ENCODE measurements at places on chromosomes 3 and 15. TPM values are rescaled to one million over a fixed set of nuclear protein-coding genes. Genes with fewer than 3 reads are reported as not detected.

DNA sequence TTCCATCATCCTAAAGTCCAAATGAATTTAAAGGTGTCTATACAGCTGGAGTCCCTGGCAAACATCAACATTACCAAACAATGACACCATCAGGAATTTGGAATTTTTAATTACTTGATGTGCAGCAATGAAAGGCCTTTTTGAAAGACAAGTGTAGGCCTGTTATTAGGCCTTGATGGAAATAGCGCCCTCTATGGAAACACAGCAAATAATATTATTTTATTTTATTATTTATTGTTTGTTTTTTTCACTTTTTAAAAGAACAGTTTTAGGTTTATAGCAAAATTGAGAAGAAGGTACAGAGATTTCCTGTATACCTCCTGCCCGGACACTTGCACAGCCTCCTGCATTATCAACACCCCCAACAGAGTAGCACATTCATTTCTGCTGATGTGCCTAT is 18.1 kb upstream of the OR5AC2 start:
- DNase-seq, result no peak

Gene IQCF5
- total RNA-seq, result not detected

Gene P3H2
- 19.3 TPM for total RNA-seq

- DNase-seq, result peak; percentile 70
Measured at GRCh38 chr3:150370122-150370602, 37.9 kb upstream of the TSC22D2 start.

Gene ATP13A5
- not detected for total RNA-seq

- no peak for DNase-seq
Measured at GRCh38 chr15:84934942-84935729, 46.5 kb upstream of the PDE8A start.

DNA sequence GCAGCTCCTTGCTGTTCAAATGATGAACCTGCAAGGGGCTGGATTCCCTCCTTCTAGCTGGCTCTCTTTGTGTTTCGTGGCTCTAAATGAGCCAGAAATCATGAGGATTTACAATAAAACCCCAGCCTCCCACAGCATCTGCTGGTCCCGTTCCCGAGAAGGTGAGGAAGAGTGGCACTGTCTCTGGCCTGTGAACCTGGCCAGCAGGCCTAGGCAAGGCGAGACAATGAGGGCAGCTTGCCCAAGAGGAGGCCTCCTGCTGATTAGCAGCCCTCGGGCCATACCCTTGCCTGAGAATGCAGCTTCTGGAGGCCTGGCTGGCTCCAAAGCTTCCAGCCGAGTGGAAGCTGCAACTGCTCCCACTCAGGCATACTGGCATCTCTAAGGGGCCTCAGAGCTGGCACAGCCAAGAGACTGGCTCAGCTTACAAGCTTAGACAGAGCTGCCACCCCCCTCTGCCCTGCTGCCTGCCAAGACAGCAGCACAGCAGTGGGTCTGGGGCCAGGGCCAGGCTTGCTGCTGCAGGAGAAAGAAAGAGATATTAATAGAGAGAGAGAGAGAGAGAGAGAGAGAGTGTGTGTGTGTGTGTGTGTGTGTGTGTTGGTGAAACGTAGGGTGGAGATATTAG is 76.5 kb downstream of the HMG20A start:
- no peak for DNase-seq

DNA sequence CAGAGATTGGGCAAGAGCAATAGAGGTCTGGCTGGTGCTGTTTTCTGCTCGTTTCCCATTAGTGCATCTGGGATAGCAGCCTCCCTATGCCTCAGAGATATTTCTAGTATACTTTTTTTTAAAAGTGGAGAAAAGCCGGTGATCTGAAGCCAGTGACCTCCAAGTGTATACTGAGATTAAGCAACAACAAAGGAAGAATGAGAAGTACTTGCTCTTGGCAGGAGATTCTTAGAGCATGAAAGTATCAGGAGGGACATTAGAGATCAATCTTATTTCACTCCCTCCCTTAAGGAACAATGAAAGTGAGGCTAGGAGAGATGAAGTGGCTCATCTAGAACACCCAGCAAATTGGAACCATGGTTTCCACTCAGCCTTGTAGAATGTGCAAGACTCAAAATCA is 423.3 kb downstream of the SOX2 start:
- DNase-seq, result no peak

DNA sequence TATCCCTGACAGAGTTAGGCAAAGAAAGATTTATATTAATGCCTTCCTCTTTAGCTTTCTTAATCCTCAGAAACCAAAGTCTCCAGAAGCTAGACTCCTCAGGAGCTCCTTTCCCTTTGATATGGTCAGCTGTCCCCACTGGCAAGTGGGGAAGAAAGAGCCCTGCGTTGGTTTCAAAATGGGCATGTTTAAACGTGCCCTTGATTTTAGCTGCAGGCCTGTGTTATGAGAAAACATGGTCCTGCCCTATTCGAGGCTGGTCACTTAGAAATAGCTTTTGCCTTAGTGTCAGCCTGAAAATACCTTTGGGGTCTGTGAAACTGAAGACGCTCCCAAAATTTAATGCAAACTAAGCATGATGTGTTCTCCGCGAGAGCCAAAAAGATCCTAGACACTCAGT is 135.5 kb upstream of the RARB start:
- DNase-seq, result no peak

Gene IMPG2
- total RNA-seq, result 0.81 TPM

DNA sequence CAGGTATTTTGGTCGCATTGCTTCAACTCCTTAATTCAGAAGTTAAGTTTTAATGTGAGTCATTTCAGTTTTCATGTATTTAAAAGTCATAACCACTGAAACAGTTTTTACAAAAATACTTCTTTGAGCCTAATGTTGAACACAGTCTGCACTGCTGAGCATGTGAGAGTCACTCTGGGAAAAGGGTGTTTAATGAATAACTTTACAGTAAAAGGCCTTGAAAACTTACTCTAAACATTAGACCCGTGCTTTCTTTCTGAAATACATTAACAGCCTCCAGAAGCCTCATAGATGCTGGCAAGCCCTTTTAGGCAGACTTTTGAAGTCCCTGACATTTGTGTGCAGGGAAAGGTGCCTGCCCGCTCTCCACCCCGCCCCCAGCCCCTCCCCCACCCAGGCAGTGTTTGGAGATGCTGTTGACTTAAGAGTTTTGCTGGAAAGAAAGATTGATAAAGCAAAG is 68.9 kb upstream of the NR2F2 start:
- DNase-seq, result no peak

Gene FBXO40
- not detected for total RNA-seq

DNA sequence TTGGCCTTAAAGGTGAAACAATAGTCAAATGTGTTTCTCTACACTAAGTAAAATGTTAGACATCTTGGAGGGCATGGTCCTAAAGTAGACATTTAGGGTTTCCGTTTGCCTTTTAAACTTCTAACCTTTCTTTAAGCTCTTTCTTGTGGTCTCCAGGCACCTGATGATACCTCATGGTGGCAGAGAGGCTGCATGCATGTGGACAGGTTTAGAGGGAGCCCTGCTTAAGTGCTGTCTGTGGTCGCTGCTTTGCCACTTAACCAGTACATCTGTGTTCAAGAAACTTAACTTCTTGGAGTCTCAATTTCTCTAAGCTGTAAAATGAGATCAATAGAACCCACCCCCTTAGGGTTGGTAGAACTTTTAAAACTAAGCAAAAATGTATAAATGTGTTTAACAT is 6.2 kb downstream of the MITF start:
- no peak for DNase-seq

Gene DUOXA1
- total RNA-seq, result not detected

DNA sequence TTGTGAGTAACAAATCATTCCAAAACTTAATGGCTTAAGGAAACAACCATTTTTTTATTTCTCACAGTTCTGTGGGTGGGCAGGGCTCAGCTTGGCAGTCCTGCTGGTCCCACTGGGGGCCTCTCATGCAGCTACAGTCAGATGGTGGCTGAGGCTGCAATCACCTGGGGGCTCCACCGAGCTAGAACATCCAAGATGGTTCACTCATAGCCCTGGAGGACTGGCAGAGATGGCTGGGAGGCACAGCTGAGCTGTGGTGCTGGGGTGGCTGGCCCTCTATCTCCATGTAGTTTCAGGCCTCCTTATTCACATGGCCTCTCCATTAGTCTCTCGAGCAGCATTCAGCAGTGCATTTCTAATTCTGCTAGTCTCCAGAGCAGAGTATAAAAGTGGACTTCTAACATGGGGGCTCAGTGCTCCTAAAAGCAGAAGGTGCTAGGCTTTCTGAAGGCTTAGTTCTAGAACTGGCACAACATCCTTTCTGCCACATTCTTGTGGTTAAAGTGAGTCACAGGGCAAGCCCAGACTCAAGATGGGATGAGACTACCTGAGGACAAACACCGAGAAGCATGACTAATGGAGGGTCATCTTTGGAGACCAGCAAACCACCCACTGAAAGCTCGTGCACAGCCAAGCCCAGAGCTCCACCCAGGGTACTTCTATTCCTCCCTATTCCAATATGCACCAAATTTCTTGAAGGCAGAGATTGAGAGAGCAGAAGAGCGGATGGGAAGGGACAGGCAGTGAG is 6.3 kb downstream of the CAV3 start:
- DNase-seq, result no peak

DNA sequence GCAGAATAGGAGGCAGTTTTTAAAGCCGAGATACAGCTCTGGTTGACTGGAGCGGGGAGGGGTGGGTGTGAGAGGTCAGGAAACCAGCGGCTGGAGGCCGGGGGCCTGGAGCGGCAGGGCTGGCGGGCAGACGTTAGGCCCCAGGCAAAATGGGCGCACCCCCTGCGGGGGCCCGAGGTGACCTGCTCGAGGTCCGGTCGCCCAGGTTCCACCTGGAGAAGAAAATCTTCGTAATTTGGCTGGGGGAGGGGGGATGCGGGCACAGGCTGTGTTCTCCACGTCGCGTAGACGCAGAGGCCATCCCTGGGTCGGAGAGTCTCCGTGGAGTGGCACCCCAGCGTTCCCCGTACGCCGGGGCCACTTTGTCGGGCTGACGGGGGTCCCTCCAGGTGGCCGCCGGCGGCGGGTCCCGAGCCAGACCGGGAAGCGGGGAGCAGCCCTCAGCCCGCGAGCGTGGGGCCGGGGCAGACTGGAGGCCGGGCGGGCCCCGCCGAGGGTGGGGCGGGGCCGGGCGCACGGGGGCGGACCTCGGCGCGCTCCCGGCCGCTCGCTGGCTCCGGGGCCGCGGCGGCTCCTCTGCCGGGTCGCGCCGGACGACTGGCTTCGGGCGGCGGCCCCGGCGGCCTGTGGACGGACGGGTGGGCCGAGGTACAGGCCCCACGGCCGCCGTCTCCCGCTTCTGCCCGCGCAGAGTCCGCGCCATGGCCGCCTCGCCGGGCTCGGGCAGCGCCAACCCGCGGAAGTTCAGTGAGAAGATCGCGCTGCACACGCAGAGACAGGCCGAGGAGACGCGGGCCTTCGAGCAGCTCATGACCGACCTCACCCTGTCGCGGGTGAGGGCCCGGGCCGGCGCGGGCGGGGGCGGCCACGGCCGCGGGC is at the start of gene CRTC3:
TSS of gene CRTC3 (plus strand) at position 553 of the 879 bp plus-strand sequence. CDS start at position 702, 149 bp downstream.
- DNase-seq, result no peak

All from thoracic aorta (tissue), 2 donors.